ENCODE measurements at places on chromosomes 5 and 9. TPM values are rescaled to one million over a fixed set of nuclear protein-coding genes. Genes with fewer than 3 reads are reported as not detected.
A peak's percentile ranks its signal among the peaks of the same experiment; 100 is the strongest.

DNA sequence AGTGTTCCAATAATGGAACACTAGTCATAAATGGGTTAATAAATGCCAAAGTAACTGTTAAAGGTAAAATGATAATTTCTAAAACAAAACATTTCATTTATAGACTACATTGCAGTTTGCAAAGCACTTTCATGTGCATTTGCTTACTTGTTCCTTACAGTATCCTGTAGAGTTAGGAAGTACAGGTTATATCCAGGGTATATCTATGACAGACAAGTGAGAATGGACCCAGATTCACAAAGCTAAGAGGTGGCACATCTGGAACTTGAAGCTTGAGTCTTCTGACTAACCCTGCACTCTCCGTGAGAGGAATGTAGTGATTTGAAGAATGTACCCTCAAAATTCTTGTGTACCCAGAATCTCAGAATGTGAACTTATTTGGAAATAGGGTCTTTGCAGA is 121.4 kb downstream of the FER start:
- H3K27ac ChIP-seq: no peak overlapping the region
- no peak overlapping the region for H3K4me3 ChIP-seq
- peaks cover 7% of the 10 kb centered on the region for H3K4me1 ChIP-seq

GRCh38 chr9:38067859-38068681 is 957 bp downstream of the SHB start:
- peaks cover 54% of the 10 kb centered on the region for H3K4me1 ChIP-seq
- H3K4me3 ChIP-seq: peak overlapping the region; percentile 95
- H3K27me3 ChIP-seq: no peaks in the 10 kb centered on the region
- H3K36me3 ChIP-seq: peaks cover 21% of the 10 kb centered on the region
- peak overlapping the region; percentile 86 for H3K27ac ChIP-seq

DNA sequence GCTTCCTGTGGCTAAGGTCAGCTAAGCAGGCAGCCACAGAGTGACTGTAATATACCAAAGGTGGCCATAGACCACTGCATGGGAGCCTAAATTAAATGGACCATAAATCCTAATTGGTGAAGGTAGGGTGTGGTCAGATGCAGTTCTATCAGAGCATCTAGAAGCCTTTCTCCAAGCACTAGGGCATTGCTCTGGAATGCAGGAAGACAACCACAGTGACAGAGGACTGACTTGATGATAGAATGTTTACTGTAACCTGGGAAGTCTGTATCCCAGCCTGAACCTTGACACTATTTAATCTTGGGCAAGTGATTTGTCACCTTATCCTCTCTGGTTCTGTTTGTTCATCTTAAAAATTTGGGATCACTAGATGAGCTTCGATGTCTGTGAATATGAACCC is 2.3 kb downstream of the FBXO38 start:
- H3K27ac ChIP-seq: peak overlapping the region; percentile 97
- H3K36me3 ChIP-seq: peaks cover 25% of the 10 kb centered on the region
- no peak for DNase-seq
- no peaks in the 10 kb centered on the region for H3K27me3 ChIP-seq
- peak overlapping the region; percentile 99 for H3K4me3 ChIP-seq

- peaks cover 28% of the 10 kb centered on the region for H3K4me1 ChIP-seq
- H3K27me3 ChIP-seq: peaks cover 1% of the 10 kb centered on the region
- peak overlapping the region; percentile 92 for H3K27ac ChIP-seq
Measured at GRCh38 chr5:127987354-127988145, 96.0 kb upstream of the SLC12A2 start.

Gene SLC34A1
- total RNA-seq: not detected

Gene FAM193B
- 18.8 TPM for total RNA-seq
